Activated naive CD4-positive, alpha-beta T cell treated with Interleukin-2 at 50 U/mL for 16 hours (primary cell): ENCODE measurements at places on chromosomes 16 and 17.

- no peak for DNase-seq
Observed at GRCh38 chr17:72399608-72400487, 279.0 kb downstream of the SOX9 start.

GRCh38 chr17:30256756-30257506 is 21.4 kb upstream of the SLC6A4 start:
- DNase-seq: no peak

DNA sequence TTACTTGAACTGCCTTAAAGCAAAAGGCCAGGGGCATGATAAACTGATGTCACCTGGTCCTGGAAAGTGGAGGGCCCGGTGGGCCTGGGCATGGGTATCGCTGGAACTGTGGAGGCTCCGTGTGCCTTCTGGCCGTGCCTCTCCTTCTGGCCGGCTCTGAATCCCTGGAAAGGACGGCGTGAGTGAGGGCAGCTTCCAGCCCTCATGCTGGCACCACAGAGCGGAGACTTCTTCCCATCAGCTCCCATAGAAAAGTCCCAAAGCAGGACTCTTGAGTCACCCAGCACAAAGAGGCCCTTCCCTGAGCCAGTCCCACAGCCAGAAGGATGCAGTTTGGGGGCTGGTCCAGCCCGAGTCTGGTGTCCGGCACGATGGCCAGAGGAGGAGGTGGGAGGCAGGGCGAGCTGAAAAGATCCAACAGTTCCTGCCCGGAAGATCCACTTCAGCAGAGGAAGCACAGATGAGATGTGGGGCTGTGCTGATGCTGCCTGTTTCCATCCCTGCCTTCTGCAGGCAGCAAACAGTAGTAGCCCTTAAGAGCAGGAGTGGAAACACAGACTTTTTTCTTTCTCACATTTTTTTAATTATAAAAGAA is 7.8 kb downstream of the GAA start:
- no peak for DNase-seq

GRCh38 chr17:71467719-71468118 is 653.1 kb upstream of the SOX9 start:
- DNase-seq: no peak

DNA sequence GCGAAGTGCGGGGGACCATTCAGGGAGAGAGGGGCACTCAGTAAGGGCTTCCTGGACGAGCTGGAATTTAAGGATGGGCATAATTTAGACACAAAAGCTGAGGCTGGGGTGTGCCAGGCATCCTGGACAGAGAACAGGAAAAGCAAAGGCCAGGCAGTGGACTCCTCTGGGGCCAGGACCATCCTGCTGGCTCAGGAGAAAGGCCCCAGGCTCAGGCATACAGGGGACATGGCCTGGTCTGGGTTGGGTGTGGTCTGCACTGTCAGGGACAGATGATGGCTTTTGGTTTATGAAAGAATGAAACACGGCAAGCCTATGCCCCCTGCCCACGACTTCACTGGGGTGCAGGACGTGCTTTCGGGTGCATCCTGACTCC is 48.9 kb upstream of the DOC2B start:
- DNase-seq: no peak

DNA sequence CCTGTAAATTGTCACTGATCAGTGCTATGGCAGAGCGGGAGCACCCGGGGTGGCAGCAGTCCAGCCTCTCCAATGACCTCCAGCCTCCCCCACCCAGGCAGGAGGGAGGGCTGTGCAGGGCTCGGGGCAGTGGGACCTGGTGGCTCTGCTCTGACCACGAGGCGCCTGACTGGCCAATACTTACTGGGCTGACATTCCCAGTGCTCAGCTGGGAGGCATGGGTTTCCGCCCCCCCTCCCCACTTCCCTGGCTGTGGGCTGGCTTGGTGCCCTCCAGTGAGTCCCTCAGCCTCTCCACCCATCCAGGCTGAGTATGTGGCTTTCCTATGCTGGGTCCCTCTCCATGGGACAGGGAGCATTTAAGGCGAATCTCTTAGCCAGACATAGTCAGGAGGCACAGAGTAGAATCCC is 2.7 kb downstream of the SOCS3 start:
- DNase-seq: no peak

DNA sequence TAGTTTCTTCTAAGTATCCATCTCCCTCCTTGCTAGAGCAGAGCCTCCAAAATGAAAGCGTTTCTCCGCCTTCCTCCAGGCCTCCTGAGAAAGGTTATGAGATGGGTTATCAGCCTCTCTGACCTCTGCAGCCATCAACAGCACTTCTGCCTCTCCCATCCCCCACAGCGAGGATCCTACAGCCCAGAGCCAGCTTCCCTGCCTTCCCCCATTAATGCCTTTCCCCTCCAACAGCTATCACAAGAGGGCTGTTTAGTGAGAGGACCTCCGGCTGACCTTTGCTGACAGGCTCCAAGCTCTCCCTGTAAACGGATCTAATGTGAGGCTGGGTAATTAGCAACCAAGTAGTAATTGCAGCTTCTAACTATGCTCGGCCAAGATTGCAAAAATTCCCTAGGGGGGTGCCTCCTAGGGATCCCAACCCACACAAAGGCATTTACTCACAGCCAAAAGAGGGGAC is 55.8 kb downstream of the ZFHX3 start:
- DNase-seq: no peak

DNA sequence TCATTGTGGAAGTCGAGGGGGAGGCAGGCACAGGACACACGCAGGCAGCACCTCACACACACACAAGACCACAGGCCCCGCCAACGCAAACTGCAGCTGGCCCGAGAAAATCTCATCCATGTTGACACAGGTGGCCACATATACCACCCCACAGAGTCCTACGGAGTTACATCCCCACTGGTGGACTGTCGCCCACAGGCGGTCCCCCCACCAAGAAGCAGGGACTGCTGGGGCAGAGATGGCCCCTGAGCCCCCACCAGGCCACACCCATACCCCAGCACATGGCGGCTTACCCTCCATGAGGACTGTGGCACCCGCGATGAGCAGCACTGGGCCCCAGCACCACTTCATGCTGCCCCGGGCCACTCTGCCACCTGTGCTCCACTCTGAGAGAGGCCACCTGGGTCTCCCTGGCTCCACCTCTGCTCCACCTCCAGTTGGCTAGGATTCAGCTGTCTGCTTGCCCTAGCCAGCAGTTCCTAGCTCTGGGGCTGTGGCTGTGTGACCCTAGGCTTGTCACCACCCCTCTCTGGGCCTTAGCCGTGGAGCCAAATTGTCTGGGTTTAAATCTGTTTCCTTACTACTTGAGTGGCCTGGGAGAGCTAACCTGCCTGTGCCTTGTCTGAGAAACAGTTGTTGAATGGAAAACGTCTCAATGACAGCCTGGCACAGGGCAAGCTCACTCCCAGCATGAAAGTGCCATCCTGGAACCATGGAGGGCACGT is at the start of gene PRSS53:
PRSS53 (minus strand) TSS at position 485 of the 725 bp plus-strand sequence; CDS start at position 351, 134 bp downstream.
- no peak for DNase-seq

GRCh38 chr16:17380613-17381012 is 90.1 kb downstream of the XYLT1 start:
- DNase-seq: no peak

- no peak for DNase-seq
Observed at GRCh38 chr17:80871341-80871740, 120.3 kb upstream of the CHMP6 start.

GRCh38 chr17:4854111-4854681 is 21.1 kb downstream of the MINK1 start:
- no peak for DNase-seq

GRCh38 chr17:12133183-12133582 is 112.5 kb downstream of the MAP2K4 start:
- no peak for DNase-seq

DNA sequence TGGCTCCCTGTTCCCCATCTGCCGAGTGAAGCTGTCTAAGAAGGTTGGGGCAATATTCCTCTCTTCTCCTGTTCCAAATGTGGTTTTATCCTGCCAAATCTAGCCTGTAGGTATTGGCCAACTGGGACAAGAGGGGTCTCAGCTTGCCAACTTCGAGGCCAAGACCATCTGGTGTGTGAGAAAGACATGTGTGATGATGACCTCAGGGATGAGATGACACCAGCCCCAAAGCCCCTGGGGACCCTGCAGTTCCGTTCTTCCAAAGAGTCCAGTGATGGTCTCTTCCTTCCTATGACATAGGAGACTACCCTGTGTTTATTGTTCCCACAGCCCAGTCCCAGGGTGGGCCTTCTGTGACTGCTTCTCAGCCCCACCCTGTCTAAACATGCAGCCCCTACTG is 34.8 kb upstream of the ADAMTS18 start:
- DNase-seq: no peak

DNA sequence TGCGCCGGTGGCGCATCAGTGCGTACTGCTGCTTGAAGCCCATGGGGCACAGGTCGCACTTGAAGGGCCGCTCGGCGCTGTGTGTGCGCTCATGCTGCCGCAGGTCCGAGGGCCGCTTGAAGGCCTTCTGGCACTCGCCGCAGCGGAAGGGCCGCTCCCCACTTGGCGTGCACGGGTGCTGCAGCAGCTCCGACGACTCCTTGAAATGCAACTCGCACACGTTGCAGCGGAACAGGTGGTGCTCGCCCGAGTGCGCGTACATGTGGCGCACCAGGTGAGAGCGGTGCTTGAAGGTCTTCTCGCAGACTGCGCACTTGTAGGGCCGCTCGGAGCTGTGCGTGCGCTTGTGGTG is 3.3 kb downstream of the ZNF319 start:
- DNase-seq: no peak

DNA sequence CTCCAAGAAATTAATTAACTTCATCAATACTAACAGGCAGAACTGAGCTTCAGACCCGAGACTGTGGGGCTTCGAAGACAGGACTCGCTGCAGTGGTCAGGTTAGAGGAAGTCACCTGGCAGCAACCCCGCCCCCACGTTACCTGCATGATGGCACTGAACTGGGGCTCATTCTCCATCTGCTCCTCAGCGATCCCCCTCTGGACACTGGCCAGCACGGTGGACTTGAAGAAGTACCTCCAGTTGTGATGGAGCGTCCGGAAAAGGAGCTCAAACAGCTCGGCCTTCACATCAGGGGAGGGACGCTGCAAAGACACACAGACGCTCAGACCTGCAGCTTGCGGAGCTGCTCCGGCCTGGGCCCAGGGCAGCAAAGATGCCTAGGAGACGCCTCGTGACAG is 40.9 kb upstream of the GSG1L start:
- no peak for DNase-seq

DNA sequence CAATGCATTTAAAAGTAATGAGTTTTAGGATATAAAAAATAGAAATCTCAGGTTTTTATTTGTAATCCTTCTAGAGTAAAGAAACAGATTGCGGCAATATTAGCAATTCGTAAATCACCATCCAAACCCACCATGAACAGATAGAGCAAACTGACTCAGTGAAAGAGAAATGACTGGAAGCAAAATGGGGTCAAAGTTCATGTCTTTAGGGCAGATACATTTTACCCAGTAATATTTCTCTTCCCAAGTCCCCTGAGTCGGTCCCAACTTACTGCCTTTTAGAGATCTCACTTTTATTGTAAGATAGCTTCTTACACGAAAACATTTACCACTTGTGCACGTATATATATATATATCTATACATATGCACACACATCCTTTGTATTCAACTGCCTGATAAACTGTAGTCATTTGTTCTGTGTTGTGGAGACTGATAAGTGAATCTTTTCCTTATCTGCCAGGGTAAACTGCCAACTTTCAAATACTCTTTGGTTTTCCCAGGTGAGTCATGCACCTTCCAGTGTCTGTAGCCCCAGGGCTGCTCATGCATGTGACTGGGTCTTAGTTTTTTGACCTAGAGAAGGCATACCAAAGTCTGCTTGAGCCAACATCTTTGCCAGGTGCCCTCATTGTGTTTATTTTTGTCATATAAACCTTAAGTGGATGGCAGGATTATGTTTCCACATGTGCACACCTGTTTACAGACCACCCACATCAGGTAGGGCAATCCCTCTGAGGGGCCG is 7.8 kb upstream of the IRF8 start:
- DNase-seq: no peak

DNA sequence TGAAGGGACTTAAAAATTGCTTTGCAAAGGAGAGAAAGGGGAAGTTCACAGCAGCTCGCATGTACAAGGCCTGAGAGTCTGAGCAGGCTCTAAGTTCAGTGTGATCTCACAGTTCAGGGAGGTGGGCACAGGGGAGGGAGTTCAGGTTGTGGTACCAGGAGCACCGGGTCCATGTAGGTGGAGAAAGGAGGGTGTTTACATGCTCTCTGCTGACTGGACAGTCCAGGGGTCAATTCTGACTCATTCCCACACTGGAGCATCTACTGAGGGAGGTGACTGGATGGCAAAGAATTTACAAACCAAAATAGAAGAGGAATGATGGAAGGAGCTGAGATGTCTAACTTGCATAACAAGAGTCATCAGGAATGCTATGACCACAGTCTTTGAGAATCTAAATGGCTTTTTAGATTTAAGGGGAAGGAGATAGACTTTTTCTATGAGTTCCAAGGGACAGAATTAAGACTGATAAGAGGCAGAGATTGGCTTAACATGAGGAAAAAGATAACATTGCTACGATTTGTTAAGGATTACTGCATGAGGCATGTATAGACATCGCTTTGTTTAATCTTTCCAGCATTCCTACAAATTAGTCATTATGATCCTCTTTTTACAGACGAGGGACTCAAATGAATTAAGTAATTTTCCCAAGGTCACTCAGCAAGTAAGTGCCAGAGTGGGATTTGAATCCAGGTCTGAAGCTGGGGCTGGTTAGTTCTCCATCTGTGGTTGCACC is 29.9 kb downstream of the MIS12 start:
- DNase-seq: no peak

- DNase-seq: no peak
Observed at GRCh38 chr16:5325932-5326331, 228.3 kb upstream of the EEF2KMT start.

GRCh38 chr16:23148513-23149266 is 562 bp downstream of the USP31 start:
- peak; percentile 67 for DNase-seq

DNA sequence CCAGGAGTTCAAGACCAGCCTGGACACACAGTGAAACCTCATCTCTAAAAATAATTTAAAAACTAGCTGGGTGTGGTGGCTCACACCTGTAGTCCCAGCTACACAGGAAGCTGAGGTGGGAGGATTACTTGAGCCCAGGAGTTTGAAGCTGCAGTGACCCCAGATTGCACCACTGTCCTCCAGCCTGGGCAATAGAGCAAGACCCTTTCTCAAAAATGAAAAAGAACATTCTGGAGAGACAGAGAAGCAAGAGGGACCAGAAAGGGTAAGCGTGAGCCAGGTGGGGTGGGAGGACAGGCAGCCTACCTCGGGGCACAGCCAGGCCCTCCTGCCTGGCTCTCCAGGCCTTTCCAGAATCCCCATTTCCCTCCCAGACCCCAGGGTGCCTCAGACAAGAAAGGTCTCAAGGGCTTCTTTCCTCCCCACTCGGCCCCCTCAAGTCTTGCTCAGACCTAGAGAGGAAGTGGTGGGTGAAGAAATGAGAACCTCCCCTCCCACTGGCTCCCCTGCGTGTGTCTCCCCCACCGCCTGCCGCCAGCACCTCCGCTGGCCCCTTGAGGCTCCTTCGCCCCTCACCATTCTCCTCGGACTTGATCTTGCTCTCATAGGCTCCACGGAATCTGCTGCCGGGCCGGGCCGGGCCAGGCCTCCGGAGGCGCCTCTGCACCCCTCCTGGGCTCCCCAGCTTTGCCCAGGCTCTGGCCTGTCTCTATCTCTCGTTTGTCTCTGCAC is 503 bp downstream of the C16orf54 start:
- peak; percentile 66 for DNase-seq

GRCh38 chr17:48834973-48835372 is 4.1 kb downstream of the CALCOCO2 start:
- DNase-seq: no peak
